ENCODE measurements at places on chromosomes 2 and 18.

- DNase-seq: no peak
These were observed 360.5 kb upstream of the NT5C1B start for GRCh38 chr2:18949871-18950270.

GRCh38 chr18:9365406-9365805 lies 30.8 kb downstream of the TWSG1 start:
- no peak for DNase-seq

- DNase-seq: no peak
These were observed 12.0 kb upstream of the ARHGAP15 start for GRCh38 chr2:143117225-143117624.

GRCh38 chr18:28080876-28081300 lies 96.0 kb downstream of the CDH2 start:
- DNase-seq: no peak

- no peak for DNase-seq
These were observed 139.0 kb downstream of the EHBP1 start for GRCh38 chr2:62844311-62845090.

DNA sequence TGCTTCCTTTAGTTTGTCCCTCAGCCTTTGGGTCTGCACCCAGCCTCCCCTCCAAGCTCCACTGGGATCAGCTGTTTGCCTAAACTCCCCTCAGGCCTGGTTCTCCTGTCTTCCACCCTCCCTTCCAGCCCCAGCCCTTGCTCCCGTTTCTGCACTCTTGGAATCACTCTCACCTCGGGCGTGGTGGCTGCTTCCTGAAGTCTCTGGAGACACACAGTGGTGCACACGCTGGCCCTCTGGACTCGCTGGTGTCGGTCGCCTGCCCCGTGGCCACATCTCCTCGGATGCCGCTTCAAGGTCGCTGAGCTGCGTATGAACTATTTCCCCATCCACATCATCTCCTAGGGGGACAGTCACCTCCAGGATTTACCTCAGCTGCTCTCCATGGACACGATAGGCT lies 46.3 kb downstream of the PSMG2 start:
- DNase-seq: no peak

DNA sequence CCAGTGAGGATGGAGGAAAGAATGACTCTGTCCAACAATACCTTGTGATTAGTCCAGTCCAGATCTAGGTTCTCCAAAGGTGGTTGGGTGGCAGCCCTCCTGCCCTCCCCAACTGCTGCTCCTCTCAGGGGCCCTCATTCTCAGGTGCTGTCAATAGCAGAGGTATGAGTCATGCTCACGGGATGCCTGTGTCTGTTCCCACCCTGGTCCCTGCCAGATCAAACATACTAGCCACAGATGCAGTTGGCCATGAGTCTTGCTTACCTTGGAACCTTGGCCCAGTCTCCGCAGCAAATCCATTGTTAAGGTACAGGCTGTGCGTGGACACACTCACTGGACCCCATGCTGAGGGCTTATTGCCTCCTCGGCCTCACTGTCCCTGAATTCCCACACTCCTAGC lies 24.9 kb upstream of the RPIA start:
- DNase-seq: no peak

- no peak for DNase-seq
These were observed 200.9 kb downstream of the FAM210A start for GRCh38 chr18:13525381-13526029.

- no peak for DNase-seq
These were observed 114.3 kb downstream of the MGAT5 start for GRCh38 chr2:134368009-134368817.

GRCh38 chr2:215727507-215728503 lies 285.5 kb downstream of the MREG start:
- DNase-seq: no peak

GRCh38 chr18:74976331-74976909 lies 232.5 kb downstream of the PTGR3 start:
- DNase-seq: no peak

DNA sequence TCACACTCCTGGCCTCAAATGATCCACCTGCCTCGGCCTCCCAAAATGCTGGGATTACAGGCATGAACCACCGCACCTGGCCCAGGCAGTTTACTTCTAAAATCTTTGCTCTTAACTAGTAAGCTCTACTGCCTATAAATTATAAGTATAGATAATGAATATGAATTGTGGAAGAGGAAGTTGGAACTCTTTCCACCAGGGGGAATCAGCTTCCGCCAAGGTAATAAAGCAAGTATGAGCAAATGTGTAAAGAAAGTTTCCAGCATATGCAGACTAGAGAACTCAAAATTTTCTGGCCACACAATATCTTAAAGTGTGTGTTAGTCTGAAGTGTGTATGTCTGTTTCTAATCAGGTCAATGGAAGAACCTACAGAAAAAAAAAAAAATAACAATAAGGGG lies 68.1 kb downstream of the RMDN2 start:
- no peak for DNase-seq

DNA sequence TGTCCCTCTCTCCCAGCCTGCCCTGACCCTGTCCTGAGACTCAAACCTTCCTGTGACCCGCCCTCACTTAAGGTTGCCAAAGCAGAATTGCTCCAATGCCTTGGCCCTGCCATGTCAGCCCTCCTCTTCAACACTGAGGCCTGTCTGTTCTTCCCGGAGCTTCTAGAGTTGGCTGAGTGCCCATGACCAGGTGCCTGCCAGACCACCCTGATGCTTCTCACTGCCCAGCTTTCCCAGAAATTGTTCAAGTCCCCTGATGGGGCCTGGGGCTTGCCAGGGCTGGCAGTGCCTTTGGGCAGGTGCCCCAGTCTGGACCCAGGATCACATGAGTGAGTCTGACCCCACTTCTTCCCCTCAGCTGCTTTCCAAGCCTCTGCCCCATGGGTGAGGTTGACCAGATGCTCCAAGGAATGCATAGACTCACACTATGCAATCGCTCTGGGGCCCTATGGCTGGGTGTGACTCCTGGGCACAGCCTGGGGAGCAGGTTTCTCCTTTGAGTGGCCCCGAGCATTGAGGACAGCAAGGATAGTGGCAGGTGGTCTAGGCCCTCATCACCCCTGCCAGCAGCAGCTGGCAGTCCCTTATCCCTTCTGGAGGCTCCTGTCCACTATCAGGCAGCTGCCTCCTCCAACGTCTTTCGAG lies 3.1 kb upstream of the INPP5D start:
- DNase-seq: no peak

- DNase-seq: peak; percentile 43
These were observed 659 bp upstream of the COX5B start for GRCh38 chr2:97645112-97645694.

DNA sequence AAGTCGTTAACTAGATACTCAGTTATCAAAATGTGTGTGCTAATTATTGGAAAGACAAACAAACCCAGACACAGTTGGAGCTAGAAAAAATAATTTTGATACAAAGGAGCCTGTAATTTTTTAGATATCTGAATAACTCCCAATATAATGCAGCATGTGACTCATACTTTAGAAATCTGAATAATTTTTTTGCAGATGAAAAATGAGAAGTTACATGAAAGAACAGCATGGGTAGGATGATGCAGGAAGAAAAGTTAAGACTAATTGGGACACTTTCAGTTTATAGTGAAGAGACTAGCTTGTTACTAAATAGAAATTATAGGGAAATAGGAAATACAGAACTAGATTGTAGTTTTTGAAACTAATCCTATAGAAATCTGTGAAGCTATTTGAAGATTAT lies 945.8 kb downstream of the CBLN2 start:
- DNase-seq: no peak

DNA sequence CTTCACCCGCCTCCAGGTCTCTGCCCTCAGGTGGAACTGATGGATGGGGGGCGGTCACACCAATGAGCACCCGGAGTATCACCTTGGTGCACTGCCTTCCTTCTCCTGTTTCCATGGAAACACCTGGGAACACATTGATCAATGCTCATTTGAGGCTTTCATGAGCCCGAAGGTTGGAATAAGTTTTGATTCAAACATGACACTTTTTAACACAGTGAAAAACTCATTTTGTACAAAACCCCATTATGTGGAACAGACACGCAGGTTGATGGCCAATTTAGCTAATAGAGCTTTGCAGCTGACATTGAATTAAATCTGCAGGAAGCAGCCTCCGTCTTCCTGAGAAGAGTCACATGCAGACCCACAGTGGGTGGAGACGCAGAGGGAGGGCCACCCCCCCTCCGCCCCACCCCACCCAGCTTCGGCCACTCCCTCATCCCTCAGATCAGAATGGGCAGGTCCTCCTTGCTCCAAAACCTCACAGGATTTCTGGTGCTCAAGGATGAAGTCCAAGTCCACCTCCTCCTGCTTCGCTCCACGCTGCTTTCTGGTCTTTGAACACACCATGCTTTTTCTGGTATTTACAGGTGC lies 96.0 kb upstream of the MYCN start:
- no peak for DNase-seq

DNA sequence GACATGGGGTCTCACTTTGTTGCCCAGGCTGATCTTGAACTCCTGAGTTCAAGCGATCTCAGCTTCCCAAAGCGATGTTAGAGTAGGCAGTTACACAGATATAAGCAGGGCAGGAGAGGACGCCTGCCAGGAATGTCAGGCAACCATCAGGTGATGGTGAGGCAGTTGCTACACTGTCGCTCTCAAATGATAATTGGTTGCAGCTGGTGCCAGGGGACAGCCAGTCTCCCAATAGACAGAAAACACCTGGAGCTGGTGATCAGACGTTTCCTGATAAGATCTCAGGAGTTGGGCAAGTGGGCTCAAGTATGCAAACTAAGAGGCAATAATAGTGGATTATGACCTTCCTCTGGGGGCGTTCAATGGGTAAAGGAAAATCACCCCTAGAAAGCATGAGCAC lies 163.1 kb upstream of the RGPD4 start:
- no peak for DNase-seq

DNA sequence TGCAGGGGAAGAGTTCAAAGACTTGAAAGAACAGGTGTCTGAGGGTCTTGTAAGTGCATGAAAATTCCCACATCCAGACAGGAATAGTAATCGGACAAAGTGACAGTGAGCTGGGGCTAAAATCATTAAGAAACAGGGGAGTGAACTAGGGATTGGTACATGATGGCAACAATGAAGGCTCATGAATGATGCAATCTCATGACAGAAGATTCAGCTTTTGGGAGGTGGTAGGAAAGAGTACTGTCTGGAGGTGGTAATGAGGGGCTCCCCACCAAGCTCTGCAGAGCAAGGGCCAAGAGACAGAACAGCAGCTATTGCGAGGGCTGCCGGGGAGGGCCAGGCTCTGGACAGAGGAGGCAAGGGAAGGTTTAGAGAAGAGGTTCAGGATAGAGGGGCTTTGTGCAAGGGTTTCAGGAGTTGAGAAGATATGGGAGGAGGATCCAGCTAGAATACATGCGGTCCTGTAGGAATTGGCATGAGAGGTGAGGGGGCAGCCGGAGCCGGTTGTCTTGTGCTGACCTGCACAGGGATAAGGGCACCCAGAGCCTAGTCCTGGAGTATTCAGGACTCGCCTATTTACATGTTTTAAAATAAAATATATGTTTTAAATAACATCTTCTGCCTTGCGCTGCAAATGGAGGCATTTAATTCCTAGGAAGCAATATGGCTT lies 31.4 kb downstream of the MAP3K20 start:
- no peak for DNase-seq

DNA sequence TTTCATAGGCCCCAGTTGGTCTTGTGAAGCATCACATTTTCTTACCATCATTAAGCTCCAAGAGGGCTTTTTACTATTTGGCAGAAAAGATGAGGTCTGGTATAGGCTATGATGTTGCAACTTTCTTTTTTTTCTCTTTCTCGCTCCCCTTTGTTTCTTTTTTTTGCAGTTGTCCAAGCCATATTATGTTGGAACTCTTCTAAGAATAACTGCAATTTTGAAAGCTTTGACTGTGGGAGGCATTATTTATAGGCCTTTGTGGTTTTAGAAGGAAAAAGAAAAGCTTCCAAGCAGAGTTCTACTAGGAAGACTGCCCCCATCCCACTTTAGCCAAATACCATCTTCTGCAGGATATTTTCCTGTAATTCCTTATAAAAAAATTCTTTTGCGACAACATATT lies 571.6 kb downstream of the ARHGAP15 start:
- DNase-seq: no peak

DNA sequence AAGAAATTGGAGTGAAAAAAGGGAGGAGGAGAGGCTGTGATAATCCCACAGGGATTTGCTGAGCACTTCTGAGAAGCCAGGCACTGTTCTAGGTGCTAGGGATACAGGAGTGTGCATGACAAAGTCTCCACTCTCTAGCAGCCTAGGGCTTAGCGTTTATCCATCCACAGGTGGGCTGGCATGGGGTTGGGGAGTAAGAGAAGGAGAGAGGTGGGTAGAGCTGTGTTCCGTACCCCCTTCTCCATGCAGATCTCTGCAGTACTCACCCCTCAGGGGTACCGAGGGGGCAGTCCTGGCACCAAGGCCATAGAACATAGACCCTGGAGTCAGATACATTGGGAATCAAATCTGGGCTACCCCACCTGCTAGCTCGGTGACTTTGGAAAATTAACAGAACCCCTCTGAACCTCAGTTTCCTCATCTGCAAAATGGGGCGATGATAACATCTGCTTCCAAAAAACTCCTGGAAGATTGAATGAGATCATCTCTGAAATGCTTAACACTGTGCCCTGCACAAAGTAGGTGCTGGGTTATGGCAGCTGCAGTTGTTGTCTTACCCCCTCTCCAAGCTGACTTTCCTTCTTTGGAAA lies 18.6 kb downstream of the FOSL2 start:
- DNase-seq: no peak

DNA sequence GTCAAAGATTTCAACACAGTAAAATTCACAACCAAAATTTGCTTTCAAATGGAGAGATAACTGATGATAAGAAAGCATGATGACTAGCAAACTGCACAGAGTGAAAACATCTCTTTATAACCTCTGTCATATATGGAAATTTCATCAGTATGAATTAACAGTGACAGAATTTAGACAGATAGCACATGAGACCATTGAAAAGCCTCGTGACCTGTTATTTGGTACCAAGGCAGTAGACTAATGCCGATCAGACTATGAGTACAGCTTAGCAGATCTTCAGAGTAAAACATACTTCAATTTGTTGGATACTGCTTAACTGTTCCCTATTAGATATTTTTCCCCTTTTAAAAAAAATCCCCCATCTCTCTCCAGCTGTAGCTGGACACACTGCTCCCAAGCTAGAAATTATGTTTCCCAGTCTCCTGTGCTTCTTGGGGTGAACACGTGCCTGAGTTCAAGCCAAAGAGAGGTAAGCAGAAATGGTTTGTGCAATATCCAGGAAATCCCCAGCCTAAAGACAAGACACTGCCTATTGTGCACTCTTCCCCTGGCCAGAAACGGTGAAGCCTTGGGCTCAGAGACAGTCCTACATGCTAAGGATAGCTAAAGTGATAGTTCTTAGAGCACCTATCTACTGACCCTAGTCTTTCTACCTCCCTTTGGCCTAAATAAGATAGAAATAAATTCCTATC lies 256.1 kb downstream of the NCKAP5 start:
- DNase-seq: no peak

GRCh38 chr2:227191367-227191766 lies 26.9 kb downstream of the COL4A3 start:
- DNase-seq: no peak

DNA sequence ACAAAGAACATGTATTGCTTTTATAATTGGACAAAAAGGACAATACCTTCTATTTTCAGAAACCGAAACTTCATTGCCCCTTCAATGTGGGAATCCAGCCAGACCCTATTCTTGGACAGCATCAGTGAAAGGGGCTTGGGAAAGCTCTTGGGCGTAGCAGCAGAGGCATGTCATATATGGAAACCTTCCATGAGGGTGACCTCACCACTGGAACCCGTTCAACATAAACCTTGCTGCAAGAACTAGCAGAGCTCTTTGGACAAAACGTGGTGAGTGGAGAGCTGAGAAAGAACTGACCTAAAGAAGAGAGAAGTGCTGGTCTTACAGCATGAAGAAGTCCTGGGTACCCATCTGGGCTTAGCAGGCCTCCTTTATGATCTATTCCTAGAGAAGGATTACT lies 22.7 kb upstream of the ACTG2 start:
- no peak for DNase-seq

Data from nucleus accumbens (tissue), 56 donors.